Activated CD4-positive, CD25-positive, alpha-beta regulatory T cell (primary cell): ENCODE measurements at places on chromosomes 2 and 18.

DNA sequence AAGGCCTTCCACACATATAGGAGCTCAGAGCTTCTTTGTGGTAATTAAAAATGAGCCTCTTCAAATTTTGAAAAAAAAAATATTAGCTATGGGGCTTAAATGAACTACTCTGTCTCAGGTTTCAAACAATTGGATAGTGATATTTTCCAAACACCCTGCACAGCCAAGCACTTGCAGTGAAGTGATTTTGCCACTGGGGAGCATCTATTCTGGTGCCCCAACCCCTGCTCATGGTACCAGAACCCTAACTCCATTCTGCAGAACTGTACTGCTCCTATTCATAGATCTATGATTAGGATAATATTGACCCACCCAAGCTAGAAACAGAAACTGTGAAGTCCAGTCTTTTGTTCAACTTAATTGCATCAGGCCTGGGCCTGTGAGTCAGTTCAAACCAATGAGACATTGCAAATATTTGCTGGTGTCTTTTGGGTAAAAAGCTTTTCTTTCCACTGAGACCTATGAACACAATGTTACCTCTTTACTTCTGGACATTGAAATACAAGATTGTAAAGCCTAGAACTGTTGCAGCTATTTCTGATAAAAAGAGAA lies 324.0 kb downstream of the GALNT13 start:
- no peak for DNase-seq

GRCh38 chr2:64448041-64448426 lies 5.9 kb upstream of the LGALSL start:
- no peak for DNase-seq

DNA sequence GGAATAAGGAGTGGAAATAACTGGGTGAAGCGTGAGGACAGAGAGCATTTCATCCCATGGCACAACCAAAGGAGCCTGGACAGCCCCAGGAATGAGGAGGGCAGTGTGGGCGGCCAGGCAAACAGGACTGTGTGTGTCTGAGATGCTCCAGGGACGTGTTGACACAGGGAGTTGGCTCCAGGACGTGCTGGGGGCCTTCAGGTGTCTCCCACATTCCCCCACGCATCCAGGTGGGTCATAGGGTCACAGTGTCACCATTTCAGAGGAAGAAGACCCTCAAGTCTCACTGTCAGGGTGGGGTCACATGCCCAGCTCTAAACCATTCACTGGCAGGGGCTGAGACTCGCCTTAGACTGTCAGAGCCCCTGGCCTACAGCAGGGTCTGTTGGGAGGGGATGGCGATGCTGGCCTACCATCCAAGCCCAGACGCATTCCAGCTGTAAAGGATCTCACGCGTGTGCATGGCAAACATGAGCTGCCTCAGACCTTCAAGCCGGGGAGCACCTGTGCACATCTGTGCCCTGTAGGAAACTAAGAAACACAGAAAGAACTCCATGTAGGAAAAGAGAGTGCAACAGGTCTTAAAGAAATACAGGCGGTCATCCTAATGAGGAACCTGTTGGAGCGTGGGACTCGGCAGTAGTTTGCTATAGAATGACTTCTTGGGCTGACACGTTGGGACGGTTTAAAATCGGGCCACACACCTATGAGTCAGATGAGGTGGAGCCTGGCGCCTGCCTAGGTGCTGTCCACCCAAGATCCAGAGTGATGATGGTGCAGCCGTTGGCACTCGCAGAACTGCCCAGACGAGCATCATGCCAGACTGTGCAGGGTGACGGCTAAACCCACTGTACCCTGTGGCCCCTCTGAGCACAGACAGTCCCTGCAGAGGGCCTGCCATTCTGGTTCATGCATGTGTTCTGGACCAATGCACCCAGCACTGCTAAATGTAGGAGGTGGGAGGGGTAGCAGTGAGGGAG lies 17.3 kb downstream of the PARD6G start:
- DNase-seq: no peak

DNA sequence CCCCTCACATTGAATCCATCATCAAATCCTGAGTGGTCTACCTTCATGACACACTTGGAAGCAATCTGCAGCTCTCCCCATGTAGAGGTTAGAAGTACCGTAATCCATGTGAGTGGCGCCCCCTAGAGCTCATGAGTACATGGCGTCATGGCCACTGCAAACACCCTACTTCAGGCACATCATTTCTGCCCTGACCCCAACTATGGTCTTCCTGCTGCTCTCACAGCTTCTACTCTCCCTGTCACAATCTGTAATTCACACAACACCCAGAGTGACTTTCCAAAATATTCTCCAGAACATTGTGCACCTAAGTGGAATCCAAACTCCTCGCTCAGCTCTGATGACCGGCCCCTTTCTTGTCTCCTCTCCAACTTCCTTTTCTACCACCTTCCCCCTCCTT lies 141.9 kb downstream of the ANKRD44 start:
- no peak for DNase-seq

- DNase-seq: no peak
These were observed 40.9 kb downstream of the STAT4 start for GRCh38 chr2:191109888-191110287.

DNA sequence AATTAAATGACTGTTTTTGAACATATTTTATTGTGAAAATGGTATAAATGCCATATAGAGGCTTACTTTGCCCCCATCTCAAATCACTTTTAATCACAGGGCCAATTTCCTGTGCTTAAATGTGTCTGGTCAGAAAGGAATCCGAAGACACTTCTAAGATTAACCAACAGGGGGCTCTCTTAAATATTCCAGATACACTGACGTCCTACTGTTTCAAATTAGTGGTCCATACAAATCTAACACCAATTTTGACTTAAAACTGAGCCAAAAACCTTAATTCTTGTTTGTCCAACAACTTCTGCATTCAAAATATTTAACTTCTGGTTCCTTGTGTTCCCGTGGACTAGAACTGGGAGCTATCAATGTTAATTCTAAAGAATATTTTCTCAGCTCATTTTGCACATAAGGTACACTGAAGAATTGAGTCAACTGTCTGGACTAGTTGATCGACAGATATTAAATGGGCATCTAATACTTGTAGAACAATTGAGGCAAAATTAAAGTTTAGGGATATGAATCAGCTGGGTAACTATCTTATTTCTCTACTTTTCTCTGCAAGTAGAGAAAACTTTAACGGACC lies 557.5 kb downstream of the ARHGAP15 start:
- DNase-seq: no peak

DNA sequence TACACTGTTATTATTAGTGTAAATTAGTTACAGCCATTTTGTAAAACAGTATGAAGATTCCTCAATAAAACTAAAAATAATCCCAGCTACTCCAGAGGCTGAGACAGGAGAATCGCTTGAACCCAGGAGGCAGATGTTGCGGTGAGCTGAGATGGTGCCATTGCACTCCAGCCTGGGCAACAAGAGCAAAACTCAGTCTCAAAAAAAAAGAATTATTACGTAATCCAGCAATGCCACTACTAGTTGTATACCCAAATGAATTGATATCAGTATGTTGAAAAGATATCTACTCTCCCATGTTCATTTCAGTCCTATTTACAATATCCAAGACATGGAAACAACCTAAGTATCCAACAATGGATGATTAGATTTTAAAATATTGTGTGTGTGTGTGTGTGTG lies 313.6 kb downstream of the EPHA4 start:
- no peak for DNase-seq

- DNase-seq: no peak
These were observed 5.0 kb downstream of the FZD7 start for GRCh38 chr2:202038471-202039277.

DNA sequence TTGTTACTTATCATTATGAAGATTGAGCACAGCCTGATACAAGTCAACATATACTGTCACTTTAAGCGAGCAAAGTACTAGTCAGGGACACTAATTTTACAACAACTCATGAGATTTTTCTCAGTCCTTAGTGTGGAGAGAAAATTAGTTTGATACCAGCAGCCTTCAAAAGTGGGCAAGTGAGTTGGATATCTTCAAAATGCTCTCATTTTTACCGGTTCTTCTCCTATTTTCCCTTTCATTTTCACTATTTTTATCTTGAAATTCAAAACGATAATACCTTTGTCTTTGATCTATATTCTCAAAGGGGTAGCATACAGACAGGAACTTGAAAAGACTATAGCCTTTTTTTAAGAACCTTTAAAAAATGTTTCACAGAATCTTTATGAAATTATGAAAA lies 52.0 kb upstream of the UBXN4 start:
- DNase-seq: no peak

DNA sequence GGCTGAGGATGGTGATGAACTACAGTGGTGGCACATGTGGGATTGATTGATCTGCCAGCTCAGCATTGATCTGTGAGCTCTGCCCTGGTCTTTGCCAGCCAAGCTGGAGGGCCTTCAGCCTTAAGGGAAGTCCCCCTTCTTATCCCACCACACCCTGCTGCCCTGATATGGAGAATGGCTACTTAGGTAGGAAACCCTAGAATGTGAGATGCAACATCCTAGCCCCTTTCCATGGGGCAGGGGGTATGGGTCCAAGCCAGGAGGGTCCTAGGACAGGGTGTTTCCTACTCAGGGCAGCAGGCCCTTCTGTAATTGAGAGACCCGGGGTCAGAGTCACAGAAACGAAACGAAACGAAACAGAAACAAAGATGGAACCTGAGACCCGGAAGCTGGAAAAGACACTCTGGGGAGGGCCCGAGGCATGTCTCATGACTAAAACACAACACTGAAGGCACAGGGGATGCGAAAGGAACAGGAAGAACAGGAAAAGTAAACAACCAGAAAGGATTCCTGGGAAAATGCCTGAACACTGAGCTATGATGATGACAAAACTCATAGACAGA lies 16.9 kb upstream of the SULT1C2 start:
- DNase-seq: no peak

DNA sequence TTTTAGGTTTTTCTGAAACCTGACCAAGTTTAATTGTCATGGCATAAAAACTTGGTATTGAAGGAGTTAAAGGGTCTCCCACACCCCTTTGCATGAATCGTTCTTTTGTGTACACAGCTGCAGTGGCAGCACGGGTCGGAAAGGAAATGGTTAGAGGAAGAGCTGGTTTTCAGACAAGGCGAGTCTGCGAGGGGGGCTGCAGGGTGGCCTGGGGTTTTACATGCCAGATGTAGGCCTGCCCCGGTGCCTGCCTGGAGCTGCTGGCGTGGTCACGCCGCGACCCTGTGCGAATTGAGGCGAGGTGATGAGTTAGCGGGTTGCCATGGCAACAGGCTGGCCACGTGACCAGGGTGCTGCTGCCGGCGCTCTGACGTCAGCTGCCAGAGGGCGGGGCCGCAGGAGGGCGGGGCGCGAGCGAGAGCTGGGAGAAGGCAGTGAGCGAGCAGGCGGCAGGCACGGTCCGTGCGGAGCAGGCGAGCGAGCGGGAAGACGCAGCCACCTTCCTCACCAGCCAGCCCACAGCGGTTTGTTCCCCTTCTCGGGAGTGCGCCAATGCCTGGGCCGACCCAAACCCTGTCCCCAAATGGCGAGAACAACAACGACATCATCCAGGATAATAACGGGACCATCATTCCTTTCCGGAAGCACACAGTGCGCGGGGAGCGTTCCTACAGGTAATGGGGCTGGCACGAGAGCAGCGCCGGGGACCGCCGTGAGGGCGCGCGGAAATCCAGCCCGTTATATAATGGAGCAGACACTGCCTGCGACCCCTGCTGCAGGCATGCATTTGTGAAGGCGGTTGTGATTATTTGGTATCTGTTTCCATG lies at the start of gene MAPRE2:
MAPRE2 (plus strand) TSS at position 426 of the 827 bp plus-strand sequence; CDS start at position 553, 127 bp downstream.
- peak; percentile 96 for DNase-seq

GRCh38 chr18:63868546-63868945 lies 19.0 kb upstream of the SERPINB2 start:
- no peak for DNase-seq

- no peak for DNase-seq
These were observed 403.1 kb upstream of the TRIB2 start for GRCh38 chr2:12313445-12314126.
